ENCODE measurements at places on chromosomes 12 and 14.

DNA sequence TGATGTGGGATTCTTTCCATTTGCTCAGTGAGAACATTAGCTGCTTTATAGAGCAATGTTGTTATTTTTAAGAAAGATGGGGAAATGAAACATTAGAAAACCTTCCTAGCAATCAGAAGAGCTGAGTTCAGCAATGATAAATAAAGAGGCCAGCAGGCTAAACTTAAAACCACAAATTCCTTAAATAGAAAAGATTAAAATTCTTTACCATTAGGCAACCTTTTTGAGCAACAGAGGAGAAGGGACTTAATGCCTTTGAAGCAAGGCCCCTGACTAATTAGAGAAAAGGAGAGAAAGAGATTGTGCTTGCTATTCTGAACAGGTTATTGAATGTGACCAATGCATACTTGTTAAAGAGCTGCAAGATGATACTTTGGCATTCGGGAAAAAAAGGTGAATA is 160.8 kb upstream of the LMO3 start:
- DNase-seq = no peak

- no peak for DNase-seq
Observed at GRCh38 chr14:101333335-101334280, 227.7 kb upstream of the DIO3 start.

DNA sequence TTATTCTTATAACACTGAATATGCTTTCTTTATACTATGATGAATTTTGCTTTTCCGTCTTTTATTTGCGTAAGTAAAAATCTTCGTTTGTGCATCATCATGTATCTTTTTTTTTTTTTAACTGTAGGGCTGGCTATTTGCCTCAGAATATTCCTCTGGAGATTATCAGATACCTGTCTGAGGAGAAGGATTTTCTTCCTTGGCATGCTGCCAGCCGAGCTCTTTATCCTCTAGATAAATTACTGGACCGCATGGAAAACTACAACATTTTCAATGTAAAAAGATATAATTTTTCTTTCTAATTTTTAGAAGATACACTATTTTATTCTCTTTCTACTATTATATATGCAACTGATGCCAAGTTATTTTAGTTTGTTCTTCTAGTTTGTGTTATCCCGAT is 346.6 kb downstream of the TRHDE start:
- no peak for DNase-seq

- DNase-seq = no peak
Observed at GRCh38 chr12:24822121-24822899, 126.6 kb downstream of the BCAT1 start.
